Hepatic stellate cell (primary cell): ENCODE measurements at places on chromosomes 5 and 9.

GRCh38 chr5:95615164-95615467, 4.8 kb upstream of the GPR150 start:
- DNase-seq: no peak

GRCh38 chr9:87749335-87750035, 23.6 kb downstream of the CTSL start:
- no peak for DNase-seq

GRCh38 chr9:124297551-124297901, 39.8 kb downstream of the NEK6 start:
- DNase-seq: peak; percentile 91

- DNase-seq: peak; percentile 66
Observed at GRCh38 chr5:34923694-34924461, 5.5 kb upstream of the DNAJC21 start.

DNA sequence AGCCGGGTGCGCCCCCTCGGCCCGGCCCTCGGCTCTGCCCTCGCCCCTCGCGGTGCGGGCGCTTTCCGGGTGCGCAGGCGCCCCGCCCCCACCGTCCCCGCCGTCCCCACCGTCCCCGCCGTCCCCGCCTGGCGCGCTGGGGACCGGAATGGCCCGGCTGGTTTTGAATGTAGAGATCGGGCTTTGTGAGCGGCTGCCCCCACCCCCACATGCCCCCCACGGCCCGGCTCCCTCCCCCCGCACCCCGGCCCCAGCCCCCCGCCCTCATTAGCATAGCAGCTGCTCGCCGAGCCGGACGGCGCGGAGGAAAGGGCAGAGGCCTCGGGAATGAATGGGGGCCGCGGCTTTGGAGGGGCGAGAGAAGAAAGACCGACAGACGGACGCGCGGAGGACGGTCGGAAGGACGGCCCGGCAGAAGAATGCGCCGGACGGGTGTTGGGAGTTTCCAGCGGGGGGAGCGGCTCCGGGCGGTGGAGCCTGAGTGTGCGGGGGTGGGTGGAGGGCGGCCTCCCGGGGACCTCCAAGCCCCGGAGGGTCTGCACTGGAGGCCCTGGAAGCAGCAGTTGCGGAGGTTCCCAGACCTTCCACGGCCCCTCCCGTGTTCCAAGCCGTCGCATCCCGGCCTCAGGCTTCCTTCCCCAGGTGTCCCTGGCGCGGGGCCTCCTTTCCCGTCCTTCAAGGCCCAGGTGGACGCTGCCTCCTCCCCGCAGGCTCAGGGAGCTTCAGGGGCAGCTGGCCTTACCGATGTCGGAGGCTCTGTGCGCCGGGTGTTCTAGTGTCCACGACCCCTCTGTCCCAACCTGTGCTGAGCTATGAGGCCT, 6.0 kb downstream of the NRARP start:
- DNase-seq: no peak

GRCh38 chr5:137825165-137825564, 42.5 kb upstream of the MYOT start:
- DNase-seq: no peak
